RPMI7951 (cell line): ENCODE measurements at places on chromosomes 1 and 21. TPM values are rescaled to one million over a fixed set of nuclear protein-coding genes. Genes with fewer than 3 reads are reported as not detected.

Gene CCDC181
- total RNA-seq, result 0.20 and 1.2 TPM in 2 replicates

Gene HCRTR1
- total RNA-seq, result not detected in 2 replicates

Gene SPRR2E
- not detected in 2 replicates for total RNA-seq

Gene CDC20
- 410 and 459 TPM in 2 replicates for total RNA-seq

Gene B3GALT2
- 0.49 and 0.96 TPM in 2 replicates for total RNA-seq

Gene CTTNBP2NL
- 9.9 and 11.9 TPM in 2 replicates for total RNA-seq

Gene APOBEC4
- total RNA-seq, result not detected in 2 replicates

DNA sequence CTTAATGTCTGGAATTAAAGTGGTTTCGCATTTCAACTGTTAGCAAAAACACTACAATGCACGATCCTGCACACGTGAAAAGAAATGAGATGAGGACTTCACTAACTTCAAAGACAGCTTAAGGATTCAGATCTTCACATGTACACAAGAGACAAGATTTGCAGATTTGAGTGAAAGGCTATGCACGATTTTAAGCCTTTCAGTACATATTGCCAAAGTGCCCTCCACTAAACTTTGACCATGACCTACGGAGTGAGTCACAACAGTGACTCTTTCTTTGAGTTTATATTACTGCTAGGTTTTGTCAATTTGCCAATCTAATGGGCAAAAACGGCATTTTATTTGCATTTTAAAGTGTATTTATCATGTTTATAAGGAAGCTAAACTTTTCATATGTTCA lies 41.2 kb upstream of the CR1L start:
- DNase-seq, result peak; percentile 26

GRCh38 chr1:30824736-30825429 lies 67.3 kb upstream of the LAPTM5 start:
- no peak for DNase-seq

GRCh38 chr1:110475362-110476027 lies 24.5 kb downstream of the PROK1 start:
- DNase-seq, result no peak

GRCh38 chr1:208167261-208167869 lies 76.8 kb downstream of the PLXNA2 start:
- no peak for DNase-seq

- DNase-seq, result no peak
Observed at GRCh38 chr1:88658419-88658818, 25.7 kb upstream of the PKN2 start.

- no peak for DNase-seq
Observed at GRCh38 chr21:21236996-21237395, 238.8 kb downstream of the NCAM2 start.

- no peak for DNase-seq
Observed at GRCh38 chr1:63739452-63739851, 34.4 kb upstream of the ROR1 start.

- no peak for DNase-seq
Observed at GRCh38 chr1:87706203-87706602, 377.5 kb downstream of the LMO4 start.

- DNase-seq, result no peak
Observed at GRCh38 chr1:159743651-159744410, 29.4 kb upstream of the CRP start.

GRCh38 chr1:167488786-167489185 lies 29.5 kb downstream of the CD247 start:
- DNase-seq, result no peak

DNA sequence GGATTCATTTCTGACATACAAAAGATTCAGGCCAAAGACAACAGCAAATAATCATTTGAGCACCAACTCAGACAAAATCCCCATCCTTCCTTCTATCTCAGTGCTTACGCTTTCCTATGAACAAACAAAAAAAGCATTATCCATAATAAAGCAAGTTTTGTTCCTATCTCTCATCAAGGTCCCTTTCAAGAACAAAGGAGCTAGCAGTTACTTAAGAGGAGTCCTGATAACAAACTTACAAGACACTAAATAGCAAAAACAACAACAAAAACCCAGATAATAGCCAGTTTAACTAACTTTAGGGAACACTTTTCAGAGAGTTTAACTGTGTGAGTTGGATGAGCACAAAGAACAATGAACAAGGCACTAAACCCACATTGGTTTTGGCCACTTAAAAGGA lies 10.5 kb downstream of the EVI5 start:
- DNase-seq, result no peak
